ENCODE measurements at places on chromosomes 5 and 9.

GRCh38 chr5:180304431-180305375 is 12.8 kb upstream of the MAPK9 start:
- DNase-seq, result no peak

DNA sequence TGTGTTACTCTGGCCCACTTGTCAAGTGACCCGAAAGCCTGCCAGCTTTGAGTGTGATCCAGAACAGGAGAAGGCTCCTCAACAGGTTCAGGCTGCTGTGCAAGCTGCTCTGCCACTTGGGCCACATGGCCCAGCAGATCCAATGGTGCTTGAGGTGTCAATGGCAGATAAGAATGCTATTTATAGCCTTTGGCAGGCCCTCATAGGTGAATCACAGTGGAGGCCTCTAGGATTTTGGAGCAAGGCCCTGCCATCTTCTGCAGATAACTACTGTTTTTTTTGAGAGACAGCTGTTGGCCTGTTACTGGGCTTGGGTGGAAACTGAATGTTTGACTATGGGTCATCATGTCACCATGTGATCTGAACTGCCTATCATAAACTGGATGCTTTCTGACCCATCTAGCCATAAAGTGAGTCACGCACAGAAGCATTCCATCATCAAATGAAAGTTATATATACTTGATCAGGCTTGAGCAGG is 180.8 kb downstream of the CARTPT start:
- no peak for DNase-seq

- DNase-seq, result no peak
These were observed 262.8 kb downstream of the NR3C1 start for GRCh38 chr5:143140492-143141203.

DNA sequence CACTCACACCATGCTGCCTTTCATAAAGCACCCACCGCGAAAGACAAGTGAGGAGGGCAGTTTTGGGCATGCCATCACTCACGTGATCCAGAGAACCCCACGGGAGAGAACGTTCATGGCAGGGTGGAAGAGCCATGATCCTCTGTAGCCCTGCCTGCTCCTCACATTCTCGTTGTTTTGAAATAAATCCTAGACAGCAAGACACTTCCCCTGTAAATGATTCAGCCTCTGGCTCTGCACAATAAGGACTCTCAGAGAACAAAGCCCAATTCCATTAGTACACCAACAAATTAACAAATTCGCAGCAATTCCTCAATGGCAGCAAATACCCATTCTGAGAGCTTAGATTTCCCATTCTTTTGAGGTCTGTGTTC is 71.5 kb downstream of the WNK2 start:
- DNase-seq, result no peak

DNA sequence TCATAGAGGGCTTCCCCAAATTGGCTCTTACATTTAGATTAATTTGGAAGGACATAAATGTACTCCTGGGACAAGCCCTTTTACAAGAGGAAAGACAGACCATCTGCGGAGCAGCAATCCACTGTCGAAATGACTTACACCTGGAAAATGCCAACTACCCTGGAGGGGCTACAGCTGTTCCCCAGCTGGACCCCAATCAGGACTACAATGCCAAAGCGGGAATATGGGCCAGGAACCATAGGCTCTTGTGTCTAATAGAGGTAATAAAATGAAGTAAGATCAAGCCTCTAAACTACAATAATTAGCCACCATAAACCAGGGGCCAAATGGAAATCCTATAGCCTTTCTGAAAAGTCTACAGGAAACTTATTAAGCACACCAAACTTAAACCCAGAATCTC is 581.3 kb downstream of the PDE4D start:
- no peak for DNase-seq

- no peak for DNase-seq
These were observed 141.3 kb downstream of the PSAT1 start for GRCh38 chr9:78438211-78438610.

DNA sequence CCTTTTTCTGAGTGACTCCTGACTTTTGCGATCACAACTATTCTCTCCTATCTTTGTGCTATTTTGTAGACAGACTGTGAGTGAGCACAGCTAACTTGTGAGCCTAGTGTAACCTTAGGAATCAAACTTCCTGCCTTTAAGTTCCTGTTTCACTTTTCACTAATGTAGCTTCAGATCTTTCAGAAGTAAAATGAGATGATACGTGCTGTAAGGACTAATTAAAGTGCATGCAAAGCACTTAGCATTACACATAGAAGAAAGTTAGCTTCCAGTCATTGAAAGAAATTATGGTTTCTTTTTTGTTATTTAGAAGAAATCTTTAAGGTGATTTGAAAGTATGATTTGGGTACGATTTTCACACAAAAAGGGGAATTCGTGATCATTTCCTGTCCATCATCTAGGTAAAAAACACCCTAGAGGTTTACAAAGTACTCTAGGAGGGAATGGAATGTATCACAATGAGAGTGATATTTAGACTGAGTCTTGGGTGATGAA is 122.7 kb downstream of the ST8SIA4 start:
- no peak for DNase-seq

- no peak for DNase-seq
These were observed 100.4 kb upstream of the CLINT1 start for GRCh38 chr5:157959370-157959769.

DNA sequence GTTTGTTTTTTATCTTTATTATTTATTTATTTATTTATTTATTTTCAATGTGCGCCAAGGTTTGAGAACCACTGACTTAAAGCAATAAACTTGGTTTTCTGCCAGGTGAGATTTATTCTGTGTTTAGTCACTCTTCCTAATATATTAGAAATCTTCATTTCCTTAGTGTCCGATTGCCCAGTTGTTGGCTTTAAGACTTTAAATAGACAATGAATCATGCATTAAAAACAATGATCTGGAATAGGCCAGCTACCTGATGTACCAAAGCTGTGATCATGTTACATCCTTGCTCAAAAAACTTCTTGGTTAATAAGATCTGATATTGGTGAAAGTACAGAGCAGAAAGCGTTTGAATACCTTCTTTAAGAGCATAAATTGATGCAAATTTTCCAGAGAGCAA is 52.1 kb upstream of the ERBIN start:
- no peak for DNase-seq

GRCh38 chr9:79477955-79478771 is 93.6 kb upstream of the TLE4 start:
- DNase-seq, result peak; percentile 17

DNA sequence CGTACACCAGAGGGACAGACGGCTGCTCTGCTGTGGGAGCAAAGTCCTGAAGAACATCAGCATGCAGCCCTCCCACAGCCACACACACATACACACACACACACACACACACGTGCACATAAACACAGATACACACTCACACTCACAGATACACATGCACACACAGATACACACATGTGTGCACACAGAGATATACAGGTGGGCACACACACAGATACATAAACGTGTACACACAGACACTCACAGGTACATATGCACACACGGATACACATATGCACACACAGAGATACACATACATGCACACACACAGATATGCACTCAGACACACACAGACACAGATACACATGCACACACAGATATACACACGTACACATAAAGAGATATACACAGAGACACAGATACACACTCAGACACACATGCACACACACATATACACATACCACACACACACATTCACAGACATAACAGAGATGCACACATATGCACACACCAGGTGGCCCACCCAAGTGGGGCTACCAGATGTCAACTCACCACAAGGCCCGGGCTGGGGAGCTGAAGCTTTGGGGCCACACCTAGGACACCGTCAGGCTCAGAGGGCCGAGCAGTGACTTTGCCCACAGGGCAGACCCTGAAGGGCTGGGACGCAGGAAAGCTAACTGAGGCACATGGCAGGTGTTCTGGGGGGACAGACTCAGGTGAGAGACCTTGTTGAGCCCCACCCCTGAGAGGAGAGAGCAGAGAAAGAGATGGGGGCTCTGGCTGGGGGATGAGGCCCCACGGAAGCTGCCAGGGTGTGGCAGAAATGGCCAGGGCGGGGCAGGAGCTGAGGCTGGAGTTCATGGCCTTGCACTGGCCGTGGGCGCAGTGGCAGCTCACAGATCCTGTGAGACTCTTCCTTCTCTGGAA is 148.6 kb upstream of the PPP1R26 start:
- DNase-seq, result no peak

DNA sequence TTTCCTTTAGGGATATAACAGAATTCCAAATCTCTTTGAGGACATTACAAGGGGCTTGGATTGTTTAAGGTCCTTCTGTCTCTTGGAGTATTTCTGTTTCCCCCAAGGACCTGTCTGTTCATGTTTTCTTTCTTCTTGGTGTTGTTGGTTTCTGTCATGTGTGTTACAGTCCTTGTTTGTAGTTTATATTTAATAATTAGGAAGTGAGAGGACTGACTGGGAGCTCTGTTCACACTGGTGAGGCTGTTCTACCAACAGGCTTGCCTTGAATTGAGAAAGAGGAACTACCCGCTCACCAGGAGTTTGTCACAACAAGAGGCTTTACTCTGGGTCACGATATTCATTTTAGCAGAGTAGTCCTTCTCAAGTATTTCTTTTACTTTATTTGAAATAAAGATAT is 119.2 kb upstream of the SV2C start:
- DNase-seq, result no peak

DNA sequence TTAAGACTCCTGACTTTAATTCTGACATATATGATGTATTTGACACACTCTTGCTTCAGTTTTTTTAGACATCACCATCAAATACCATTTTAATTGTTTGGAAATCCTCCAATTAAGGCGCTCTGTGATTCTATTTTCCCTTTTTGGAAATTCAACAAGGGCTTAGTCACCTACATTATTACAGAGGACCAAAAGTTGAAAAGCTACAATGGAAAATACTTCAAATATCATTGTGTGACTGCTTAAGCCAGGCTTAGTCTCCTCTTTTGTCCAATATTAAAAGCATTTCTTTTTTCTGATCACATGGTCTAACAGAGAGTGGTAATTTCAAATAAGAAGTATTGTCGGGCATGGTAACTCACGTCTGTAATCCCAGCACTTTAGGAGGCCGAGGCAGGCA is 160.3 kb downstream of the CEMIP2 start:
- no peak for DNase-seq

DNA sequence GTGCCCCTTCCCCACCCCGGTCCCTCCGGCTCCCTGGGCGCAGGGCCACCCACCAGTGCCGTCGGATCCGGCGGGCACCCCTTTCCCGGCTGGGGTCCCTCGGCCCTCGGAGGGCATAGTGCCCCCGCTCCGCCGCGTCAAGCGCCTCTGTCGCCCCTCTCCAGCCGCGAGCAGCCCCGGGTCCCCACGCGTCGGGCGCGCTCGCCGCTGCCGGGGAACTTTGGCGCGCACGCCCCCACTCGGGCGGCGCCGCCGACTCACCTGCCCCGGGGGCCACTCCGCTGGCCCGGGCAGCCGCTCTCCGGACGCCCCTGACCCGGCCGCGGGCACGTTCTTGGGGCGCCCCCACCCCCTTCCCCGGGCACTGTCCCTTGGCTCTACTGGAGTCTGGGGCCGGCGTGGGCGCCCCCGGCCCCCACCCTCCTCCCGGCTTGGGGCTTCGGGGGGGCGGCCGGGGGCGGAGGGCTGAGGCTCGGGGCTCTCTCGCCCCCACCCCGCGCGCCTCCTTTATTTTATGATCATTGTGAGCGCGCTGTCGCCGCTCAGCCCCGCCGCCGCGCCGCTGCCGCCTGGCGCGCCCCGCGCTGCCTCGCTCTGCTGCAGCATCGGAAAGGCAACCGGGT is 1.1 kb upstream of the FAM78A start:
- no peak for DNase-seq

GRCh38 chr9:125551781-125552180 is 155.2 kb downstream of the MAPKAP1 start:
- DNase-seq, result no peak

- no peak for DNase-seq
These were observed 12.5 kb downstream of the STC2 start for GRCh38 chr5:173315495-173316338.

DNA sequence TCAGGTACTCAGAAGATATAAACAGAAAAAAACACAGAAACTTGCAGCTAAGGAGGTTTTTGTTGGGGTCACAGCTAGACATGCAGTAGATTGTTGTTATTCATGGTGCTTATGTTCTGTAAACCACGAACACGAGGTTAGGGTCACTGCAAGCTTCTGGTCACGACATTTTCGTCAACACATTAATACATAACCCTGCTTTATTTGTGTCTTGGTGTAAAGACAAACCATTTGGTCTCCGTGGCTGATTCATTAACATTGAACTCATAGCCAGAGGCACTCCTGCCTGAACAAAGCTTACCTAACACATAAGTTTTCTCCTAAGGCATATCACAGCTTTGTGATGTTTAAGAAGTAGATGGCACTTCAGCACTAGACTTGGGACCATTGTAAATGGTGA is 16.9 kb downstream of the TEK start:
- no peak for DNase-seq

GRCh38 chr9:88992556-88992955 is 1.3 kb downstream of the S1PR3 start:
- no peak for DNase-seq

DNA sequence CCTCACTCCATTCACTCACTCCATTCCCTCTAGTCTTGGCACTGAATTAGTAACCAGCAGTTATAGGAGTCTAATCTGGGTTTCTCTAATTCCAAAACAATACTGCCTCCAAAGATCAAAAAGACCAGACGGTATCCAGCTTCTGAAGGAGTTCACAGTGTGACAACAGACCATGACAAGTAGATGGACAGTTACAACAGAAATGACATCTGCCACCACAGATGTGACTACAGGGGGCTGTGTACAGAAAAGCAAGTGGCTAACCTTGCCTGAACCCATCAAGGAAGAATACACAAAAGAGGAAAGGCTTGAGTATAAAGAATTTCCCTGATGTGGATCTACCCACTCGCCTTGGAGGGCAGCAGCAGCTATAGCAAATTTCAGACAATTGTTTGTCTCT is 112.4 kb downstream of the ACTL7B start:
- DNase-seq, result no peak

GRCh38 chr9:86600291-86600690 is 246.1 kb upstream of the TUT7 start:
- DNase-seq, result no peak

GRCh38 chr5:154518438-154518867 is 40.4 kb upstream of the HAND1 start:
- DNase-seq, result no peak

DNA sequence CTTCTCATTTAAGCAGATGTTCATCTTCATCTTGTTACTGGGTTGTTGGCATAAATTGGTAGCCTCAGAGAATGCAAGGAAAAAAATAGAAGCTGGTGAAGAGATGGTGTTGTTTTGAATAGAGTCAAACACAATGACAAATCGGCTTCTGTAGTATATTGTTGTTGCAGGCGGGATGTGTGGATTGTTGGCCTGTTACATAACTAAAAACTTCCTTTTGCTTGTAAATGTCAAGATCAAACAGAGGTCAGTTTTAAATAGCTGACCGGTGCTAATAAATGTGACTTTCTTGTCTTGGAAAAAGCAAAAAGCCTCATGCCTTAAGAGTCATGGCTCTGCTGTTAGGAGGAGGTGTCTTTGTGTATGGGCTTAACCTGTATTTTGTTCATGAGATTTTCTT is 59.2 kb downstream of the CCDC192 start:
- DNase-seq, result no peak

DNA sequence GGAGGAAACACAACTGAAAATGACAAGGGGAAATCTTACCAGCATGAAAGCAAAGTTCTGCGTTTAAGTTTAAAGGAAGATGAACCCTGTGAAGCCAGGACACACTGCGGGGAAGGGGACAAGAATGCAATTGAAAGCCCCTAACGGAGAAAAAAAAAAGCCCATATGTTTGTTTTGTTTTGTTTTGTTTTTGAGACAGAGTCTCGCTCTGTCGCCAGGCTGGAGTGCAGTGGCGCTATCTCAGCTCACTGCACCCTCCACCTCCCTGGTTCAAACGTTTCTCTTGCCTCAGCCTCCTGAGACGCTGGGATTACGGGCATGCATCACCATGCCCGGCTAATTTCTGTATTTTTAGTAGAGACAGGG is 2.9 kb downstream of the STK10 start:
- DNase-seq, result no peak

- no peak for DNase-seq
These were observed 10.5 kb upstream of the LHFPL2 start for GRCh38 chr5:78659114-78659513.
